ENCODE measurements at places on chromosomes 7 and 10.

DNA sequence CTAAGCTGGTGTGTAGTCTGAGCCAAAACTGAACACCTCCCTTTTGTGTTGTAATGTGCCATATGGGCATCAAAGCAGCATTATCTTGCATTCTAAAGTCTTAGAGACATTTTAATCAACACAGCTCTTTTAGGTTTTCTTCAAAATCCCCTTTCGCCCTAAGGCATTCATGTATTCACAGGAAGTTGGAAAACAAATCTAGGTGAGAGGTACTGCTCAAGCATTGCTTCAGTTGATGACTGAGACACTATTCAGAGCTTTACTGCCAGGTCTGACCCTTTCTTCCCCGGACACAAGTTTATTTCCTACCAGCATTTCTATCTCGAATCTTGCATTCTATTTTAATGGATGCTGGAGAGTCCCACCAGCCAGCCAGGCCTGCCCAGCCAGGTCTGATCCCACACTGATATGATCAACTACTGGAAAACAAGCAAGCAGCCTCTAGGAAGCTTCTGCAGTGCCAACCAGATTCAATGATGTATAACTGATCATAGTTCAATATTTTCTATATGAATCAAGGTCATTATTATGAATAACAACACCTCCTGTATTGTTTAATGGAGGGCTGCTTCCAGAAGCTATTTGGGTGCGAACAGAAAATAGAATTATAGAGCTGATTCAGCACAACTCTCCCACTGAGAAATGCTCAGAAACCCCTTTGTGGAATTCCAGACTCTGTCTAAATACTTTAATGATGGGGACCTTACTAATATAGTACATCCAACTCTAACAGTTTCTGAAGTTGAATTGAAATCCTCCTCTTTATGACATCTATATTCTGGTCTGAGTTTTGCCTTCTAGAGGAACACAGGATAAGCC is 4.0 kb upstream of the BRAF start:
- DNase-seq, result no peak

GRCh38 chr7:44066111-44066460 is 719 bp upstream of the PGAM2 start:
- DNase-seq, result no peak

DNA sequence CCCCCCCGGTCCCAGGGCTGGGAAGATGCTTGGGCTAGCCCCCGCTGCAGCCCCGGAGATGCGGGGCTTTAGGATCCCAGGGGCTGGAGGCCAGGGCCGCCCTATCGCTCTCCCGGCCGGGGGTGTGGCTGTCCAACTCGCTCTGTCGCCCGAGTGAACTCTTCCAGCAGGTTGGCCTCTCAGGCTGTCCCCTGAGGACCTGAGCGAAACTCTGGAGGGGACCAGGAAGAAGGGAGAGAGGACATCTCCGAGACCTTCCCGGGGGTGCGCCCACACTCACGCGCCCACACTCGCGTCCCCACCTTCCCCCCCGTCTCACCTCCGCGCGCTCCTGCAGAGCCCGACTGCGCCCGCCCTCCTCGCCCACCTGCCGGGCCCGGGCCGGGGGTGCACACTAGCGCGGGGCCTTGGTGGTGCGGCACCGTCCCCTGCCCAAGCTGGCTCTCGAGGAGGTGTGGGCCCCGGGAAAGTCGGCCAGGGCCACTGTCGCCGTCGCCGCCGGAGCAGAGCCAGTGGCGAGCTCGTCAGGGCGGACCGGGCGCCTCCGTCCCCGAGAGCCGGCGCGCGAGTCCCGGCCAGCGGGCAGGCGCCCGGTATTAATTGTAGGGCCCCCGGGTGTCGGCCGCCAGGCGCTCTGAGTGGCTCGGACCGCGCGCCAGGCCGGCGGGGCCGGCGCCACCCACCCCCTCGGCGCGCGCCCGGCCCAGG is 101.7 kb upstream of the SVIL start:
- DNase-seq, result no peak

DNA sequence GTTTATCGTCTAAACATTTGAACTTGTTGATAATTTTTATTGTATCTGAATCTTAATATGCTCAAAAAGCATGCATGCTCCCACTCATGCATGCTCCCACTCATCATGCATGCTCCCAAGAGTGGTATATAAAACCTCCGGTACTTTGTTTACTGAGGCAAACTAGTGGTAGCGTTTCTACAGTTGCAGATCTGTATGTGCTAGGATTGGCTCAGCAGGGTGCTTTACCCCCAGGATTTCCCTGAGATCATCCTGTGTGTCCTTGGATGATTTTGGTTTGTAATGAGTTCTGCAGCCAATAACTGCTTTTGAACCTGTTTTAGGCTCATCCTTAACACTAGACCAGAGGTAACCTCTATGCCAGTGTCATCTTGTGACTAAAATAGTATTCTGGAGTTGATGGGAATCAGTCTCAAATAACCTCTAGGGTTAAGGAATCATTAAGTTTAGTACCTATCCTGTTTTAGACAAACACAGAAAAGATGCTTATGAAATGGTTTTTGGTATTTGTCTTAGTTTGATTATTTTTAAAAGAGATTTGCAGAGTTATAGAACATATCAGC is 40.4 kb downstream of the PHTF2 start:
- DNase-seq, result no peak

DNA sequence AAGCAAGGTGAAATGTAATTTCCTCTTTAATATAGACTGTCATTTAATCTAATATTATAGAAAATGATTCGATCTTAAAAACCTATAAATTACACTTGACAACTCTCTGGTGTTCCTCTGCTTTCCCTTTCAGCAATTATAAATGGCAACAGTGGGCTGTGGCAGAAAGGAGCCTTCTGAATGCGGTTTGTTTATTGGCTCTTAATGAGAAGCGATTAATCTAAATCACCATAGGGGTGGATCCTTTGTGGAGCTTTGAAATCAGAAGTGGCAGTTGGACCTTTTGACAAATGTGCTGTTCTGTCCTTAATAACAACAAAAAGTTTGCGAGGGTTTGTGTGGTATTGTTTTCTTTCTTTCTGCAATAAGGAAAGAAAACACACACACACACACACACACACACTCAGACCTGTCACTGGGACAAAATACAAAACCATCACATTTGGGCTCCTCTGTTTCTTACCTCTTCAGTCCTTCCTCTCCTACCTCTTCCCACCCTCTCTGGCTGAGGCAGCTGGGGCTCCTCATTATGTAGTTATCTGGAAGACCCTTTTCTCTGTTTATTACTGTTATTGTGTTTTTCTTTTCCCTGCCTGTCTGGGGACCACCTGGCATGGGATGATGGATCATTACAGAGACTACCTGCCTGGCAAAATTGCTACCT is 316.2 kb downstream of the SORCS3 start:
- DNase-seq, result no peak

DNA sequence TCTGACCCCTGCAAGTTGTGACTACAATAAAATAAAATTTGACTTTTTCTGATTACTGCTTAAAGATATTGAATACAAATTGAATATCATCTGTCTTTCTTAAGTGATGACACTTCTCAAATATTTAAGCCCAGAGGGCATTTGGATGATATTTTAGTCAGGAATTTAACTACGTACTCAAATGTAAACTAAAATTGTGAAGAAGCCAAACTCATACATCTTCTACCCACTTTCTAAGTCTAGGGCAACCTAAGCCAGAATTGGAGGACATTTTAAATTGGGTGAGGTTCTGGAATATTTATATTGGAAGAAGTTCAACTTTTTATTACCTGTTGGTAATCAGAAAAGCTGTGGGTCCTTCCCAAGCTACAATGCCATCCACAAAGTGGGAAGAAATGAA is 149.1 kb upstream of the WDR11 start:
- no peak for DNase-seq

DNA sequence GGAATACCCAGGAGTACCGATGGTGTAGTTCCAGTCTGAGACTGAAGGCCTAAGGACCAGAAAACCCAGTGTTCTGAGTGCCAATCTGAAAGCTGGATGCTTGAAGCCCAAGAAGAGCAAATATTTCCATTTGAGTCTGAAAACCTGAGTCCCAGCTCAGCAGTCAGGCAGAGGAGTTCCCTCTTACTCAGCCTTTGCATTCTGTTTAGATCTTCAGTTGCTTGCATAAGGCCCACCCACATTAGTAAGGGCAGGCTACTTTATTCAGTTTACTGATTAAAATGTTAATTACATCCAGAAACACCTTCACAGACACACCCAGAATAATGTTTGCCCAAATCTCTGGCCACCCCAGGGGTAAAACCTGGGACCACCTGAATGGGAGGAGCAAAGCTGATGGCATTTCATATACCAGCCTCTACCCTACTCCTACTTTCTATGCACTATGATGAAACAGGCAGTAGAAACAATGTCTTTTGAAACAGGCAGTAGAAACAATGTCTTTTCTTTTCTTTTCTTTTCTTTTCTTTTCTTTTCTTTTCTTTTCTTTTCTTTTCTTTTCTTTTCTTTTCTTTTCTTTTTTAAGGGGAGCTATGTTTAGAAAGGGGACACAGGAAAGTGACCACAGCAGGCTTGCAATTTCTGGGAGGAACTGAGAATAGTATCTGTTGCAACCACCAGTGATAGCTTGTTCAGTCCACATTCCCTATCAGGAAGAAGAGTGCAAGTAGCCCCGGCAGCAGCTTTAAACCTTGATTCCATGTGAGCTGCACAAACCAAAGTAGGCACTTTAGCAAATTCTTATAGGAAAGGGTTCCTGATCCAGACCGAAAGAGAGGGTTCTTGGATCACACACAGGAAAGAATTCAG is 30.6 kb downstream of the FAM237B start:
- no peak for DNase-seq

DNA sequence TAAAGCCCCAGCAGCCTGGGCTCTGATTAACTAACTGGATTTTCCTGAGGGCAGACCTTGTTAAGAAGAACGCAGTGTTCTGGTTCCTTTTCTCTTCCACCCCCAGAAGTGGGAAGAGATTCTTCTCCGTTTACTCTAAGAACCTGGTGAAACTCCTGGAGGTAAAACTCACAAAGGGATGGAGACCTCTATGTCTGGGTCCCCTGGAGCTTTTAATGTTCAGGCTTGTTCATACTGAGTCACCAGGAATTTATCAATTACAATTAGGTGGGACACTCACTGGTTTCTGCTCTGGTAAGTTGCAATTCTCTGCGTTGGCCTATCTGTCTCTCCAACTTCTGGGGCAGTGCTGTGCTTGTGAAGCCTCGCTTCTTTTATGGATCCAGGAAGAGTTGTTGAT is 73.3 kb upstream of the CACNB2 start:
- DNase-seq, result no peak
